ENCODE measurements at places on chromosomes 6 and 20.

DNA sequence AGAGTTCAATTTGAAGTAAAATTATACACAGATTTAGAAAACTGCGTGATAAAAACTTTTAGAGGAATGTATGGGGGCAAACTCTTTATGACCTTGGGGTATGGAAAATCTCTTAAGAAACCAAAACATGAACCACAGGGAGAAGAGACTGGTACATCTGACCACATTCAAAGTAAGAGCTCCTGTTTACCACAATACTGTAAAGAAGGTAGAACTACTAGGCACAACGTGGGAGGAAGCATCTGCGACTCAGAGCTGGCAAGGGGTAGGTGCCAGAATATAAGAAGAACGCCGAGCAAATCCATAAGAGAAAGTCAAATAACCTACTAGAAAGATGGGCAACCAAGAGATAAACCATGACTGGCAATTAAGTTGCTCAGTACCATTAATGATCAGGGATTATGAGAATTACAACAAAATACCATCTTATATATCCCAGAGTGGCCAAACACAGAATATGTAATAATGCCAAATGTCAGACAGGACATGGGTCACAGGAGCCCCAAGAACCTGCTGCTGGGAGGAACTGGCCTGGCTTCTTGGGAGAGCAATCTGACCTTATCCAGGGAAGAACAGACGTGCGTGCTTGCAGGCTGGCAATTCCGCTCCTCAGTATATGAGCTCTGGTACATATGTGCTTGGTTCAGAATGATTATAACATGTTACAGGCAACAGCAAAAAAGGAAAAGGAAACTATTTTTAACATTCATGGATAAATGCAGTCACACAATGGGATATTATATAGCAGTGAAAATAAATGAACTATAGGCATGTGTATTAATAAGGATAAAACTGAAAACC lies 50.2 kb downstream of the INSM1 start:
- no peak for DNase-seq

DNA sequence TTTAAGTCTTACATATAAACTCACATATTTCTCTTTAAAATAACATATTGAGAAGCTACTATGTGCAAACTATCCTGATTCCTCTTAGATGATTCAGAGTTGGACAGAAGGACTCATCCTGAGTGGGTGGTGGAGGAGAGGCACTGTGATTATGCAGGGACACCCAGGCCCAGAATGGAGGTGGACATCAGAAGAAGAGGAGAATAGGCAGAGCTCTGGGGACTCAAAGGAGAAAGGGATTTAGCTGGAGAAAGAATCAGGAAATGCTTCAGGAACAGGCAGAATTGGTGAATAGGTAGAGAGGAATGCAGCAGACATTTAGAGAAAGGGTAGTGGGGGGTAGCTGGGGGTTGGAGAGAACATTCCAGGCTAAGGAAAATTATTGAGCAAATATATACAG lies 17.4 kb downstream of the RCAN2 start:
- DNase-seq: no peak

- DNase-seq: no peak
Observed at GRCh38 chr6:133983099-133983939, 30.3 kb downstream of the TBPL1 start.

DNA sequence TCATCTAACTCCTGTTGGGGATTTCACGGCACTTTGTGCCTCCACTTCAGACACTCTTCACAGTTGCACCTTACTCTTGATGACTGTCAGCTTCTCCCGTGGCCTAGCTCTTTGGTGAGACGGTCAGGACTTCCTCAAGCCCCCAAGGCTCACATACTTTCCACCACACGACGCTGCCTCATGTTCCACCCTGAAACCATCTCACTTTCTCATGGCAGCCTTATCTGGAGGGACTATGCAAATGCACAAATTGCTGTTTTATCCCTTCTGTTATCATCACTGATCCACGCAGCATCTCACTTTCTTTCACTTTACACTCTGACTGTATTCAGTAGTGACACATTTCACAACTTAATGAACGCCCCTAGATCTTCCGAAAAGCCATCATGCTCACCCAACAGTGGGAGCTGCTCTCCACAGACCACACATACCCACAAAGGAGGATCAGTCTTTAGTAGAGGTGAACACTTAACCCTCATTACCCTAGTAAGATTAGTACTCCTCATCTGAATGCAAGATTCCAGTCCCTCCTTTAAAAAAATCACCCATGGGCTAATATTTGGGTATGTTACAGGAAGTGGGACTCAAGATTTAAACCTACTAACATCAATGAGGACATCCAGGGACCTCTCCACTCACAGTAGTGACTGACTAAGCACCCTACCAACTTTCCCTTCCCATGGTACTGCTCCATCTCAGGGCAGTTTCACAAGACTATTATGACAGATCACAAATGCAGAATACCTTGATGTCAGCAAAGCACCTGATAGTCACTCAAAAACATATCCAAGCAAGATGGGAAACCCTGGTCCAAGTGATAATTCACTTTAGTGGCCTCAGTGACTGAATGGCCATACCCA lies 35.4 kb downstream of the FYN start:
- no peak for DNase-seq

DNA sequence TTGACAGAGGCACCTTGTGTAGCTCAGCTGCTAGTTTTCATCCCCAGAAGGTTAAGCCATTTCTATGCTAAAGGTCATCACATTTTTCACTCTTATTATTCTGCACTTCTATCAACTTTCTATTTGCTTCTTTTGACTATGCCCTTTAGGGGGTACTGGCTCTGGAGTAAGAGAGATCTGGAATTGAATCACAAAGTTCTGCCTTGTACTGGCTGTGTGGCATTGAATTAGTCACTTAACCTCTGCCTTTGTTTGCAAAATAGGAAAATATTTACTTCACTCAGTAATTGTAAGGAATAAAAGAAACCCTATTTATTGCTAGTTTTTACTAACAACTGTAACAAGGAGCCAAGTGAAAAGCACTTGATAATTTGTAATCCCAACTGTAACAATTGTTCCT lies 56.8 kb upstream of the MTRF1L start:
- DNase-seq: no peak

- DNase-seq: no peak
Observed at GRCh38 chr20:39130627-39131026, 168.5 kb downstream of the DHX35 start.

DNA sequence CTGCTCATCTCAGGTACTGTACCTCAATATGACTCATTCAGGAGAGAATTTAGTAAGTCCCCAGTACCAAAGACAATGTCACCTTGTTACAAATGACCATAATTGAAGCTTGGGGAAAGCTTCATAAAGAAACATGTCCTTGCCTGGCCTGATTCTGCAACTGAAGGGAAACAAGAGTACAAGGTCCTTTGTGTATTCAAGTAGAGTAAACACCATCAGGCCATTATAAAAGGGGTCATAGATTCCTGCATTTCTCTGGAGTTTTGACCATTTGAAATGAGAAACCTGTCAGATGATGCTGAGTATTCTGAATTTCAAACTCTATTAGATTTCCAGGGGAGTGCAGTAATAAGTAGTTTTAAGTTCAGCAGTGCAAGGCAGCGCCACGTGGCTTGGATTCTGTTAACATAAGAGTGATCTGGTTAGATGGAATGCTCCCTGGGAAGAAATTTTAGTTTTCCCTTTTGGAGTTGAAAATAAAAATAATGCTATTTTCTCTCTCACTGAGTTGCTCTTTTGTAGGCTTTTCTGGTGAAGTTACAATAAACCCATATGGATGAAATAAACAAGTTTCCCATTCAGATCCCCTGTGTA lies 1054.3 kb downstream of the EPHA7 start:
- DNase-seq: no peak

DNA sequence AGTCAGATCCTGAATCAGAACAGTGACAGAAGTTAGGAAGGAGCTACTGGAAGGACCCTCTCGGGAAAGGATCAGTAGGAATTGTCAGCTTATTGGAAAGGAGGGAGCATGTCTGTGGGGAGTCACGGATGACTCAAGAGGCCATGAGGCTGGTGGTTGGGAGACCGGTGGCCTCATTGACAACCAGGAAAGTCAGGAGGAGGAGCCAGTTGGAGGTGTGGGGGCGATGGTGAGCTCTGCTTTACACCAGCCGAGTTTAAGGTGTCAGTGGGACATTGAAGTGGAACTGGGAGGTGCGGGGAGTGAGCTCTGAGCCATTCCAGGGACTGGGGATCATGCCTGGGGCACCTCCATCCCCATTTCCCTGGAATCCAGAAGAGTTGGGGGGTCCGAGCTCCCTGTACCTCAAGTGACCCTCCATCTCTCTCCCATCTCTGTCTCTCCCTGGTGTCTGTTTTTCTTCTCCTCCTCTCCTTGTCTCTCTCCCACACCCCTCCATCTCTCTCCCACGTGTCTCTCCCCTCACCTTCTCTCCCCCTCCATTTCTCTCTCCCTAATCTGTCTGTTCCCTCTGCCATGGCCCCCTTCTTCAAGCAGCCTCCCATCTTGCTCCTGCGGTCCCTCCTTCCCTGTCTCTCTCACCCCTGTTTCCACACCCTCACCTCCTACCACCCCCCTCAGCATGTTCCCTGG lies 14.3 kb upstream of the ZBTB9 start:
- DNase-seq: no peak

GRCh38 chr6:137373296-137373695 lies 120.9 kb downstream of the OLIG3 start:
- DNase-seq: no peak

DNA sequence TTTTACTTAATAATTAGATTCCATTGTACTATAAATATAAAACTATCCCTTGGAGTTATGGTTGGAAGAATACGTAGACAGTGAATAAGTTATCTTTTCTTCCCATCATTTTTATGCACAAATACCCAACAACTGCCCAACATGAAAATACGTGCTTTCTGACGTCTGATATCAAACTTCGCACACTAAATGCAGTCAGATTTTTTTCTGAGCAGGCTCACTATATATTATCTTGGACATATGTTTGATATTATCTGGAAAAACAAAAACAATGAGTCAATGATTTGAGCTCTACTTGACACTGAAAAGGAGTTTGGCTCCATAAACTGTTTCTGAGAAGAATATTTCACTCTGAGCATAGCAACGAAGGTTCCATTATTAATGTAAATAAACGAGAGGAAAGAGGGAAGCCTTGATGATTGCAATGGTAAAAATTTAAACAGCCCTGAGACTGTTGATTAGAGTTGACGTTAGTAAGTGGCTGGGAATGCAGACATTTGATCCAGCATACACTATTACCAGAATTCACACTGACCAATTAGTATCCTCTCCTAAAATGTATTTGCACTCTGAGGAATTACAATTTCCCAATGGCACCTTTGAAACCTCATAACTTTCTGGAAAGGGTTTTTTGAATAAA lies 1090.0 kb downstream of the EPHA7 start:
- DNase-seq: no peak

- no peak for DNase-seq
Observed at GRCh38 chr6:47094241-47094925, 52.3 kb upstream of the ADGRF1 start.

DNA sequence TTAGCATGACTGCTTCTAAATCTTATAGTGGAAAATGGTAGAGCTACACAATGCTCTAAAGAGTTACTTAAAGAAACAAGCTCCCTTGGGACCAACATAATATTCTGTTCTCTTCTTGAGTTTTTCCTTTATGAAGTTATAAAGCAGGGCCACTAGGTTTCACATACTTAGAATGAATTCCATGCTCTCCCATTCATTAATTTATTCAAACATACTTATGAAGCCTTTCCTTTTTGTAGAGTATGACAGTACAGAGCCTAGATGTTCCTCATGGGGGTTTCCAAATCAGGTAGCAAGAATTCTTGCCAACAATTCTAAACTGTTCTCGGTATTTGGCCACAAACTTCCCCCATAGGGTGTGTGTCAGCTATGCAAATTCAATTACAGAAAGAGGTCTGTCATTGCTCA lies 20.6 kb upstream of the FABP7 start:
- DNase-seq: no peak

- DNase-seq: no peak
Observed at GRCh38 chr6:158830736-158831135, 11.6 kb upstream of the EZR start.

GRCh38 chr20:32792731-32793458 lies 26.9 kb upstream of the MAPRE1 start:
- DNase-seq: no peak

DNA sequence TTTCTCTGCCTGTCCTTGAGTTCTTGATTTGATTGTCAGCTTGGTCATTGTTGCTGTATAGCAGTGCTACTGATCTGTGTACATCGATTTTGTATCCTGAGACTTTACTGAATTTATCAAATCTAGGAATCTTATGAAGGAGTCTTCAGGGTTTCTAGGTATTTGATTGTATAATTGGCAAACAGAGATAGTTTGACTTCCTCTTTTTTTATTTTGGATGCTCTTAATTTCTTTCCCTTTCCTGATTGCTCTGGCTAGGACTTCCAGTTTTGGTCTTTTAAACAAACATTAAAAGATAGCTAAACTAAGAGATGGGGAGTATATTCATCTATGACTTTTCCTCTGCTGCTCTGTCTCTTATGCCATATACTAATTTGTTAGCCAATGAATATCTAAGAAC lies 62.4 kb downstream of the NCOA7 start:
- no peak for DNase-seq

- no peak for DNase-seq
Observed at GRCh38 chr6:36692220-36692619, 5.4 kb upstream of the RAB44 start.

GRCh38 chr6:122472022-122472340 lies 374 bp upstream of the SERINC1 start:
- DNase-seq: no peak

DNA sequence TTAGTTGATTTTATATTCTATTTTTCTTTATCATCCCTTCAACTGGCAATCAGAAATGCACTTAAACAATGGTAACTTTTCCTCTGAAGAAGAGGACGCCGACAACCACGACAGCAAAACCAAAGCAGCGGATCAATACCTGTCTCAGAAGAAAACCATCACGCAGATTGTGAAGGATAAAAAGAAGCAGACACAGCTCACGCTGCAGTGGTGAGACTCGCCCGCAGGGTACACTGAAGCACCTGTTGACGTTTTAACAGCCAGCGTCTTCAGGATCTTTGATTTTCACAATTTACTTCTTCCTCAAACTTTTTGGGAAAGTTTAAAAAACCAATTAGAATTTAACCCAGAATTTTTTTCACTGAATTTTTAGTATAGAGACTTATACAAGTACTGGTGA lies 701 bp downstream of the RFX6 start:
- DNase-seq: no peak

GRCh38 chr6:18141805-18142590 lies 12.9 kb downstream of the TPMT start:
- DNase-seq: no peak

DNA sequence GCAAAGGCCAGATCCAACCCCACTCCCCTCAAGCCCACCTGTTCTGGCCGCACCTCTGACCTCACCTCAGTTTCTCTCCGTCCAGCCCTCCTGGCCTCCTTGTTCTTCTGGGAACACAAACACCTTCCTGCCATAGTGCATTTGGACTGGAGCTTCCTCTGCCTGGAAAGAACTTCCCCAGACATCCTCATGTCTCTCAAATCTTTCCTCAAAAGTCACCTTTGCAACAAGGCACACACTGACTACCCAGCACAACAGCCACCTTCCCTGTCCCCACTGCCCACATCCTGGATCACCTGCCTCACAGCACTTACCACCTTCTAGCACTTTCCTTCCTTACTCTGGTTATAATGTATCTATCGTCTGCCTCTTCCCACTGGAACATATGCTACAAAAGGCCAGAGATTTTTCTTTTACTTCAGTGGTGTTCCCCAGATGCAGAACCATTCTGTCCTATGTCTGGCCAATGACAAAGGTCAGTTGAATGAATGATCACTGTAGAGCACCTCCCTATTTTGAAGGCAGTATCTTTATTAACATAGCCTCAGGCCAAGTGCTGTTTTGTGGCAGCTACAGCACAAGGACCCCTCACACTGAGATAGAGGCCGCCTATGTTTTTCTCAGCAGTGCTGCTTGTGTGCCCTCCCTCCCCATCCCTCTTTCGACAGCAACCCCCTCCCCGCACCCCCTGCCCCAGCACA lies 4.1 kb downstream of the HLA-B start:
- DNase-seq: no peak

Data from epithelial cell of prostate (primary cell).